Breast epithelium (tissue), 4 donors: ENCODE measurements at places on chromosomes 13 and 19.

GRCh38 chr19:13615890-13616289, 109.6 kb upstream of the CACNA1A start:
- DNase-seq: no peak

- DNase-seq: no peak
Measured at GRCh38 chr19:16146112-16146511, 2.6 kb downstream of the HSH2D start.

GRCh38 chr13:22219709-22220108, 548.8 kb downstream of the FGF9 start:
- DNase-seq: no peak

GRCh38 chr19:58572818-58573657, at the start of gene MZF1:
TSS of gene MZF1 (minus strand) at chr19:58573335. CDS start at chr19:58571389, 1,946 bp downstream.
- DNase-seq: peak; percentile 99

DNA sequence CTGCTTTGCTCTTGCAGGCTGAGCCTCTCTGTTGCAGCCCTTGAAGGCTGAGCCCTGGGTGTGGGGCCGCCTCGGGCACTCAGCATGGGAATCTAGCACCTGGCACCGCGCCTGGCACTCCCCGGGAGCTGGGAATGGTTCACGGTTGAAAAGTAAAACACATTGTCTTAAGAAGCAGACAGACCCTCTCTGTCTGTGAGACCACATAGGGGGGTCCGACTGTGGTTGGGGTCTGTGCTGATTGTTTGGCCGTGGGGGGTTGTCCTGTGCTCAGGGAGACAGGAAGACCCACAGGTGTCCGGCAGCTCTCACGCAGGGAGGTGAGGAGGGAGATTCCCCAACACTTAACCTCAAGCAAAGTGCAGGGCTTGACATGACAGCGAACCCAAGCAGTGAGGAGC, 64.8 kb downstream of the SOX1 start:
- no peak for DNase-seq

DNA sequence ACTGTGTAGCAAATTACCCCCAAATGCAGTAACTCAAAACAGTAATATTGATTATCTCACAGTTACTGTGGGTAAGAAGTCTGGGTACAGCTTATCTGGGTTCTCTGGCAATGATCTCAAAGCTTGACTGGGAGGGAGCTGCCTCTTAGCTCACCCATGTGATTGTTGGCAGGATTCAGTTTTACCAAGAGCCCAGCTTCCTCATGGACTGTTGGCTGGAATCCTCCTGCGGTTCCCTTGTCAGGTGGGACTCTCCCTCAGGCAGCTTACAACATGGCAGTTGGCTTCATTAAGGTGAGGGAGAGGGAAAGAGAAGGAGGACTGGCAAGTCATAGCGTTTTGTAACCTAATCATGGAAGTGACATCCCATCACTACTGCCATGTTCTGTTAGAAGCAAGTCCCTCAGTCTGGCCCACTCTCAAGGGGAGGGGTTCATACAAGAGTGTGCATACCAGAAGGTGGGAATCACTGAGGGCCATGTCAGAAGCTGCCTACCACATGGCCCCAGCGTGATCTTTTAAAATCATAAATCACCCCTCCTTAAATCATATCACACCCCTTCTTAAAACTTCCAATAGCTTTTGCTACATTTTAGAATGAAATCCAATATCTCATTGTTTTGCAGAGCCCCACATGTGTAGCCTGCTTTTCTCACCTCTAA, 108.1 kb downstream of the OLFM4 start:
- peak; percentile 32 for DNase-seq

GRCh38 chr13:99018418-99019180, 40.7 kb upstream of the DOCK9 start:
- no peak for DNase-seq

DNA sequence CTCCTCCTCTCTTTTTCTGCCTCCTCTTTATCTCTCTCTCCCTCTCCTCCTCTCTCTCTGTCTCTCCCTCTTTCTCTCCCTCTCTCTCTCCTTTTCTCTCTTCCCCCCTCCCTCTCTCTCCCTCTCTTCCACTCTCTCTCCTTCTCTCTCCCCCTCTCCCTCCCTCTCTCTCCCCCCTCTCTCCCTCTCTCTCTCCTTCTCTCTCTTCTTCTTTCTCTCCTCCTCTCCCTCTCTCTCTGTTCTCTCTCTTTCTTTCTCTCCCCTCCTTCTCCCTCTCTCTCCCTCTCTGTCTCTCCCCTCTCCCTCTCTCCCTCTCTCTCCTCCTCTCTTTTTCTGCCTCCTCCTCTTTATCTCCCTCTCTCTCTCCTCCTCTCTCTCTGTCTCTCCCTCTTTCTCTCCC, 197.4 kb downstream of the UQCRFS1 start:
- DNase-seq: no peak

GRCh38 chr19:55877211-55877610, 40.9 kb downstream of the NLRP4 start:
- DNase-seq: no peak

DNA sequence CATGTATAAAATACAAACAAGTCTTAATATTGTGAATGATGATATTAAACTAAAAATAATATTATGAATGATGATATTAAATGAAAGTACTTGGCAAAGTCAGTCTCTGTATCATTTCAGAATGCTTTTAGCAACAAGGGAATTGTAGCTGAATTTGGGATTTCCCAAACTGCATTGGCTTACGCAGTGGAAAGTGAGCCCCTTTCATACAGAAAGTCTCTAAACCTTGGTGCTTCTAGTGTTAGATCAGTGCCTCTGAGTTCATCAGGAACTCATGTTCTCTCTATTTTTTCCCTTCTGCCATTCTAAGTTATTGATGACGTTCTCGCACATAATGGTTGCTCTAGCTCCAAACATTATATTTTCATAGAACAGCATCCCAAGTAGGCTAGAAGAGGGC, 300.0 kb downstream of the ITGBL1 start:
- no peak for DNase-seq

- DNase-seq: no peak
Measured at GRCh38 chr13:109938255-109938936, 152.0 kb upstream of the IRS2 start.

GRCh38 chr13:93004919-93005318, 221.7 kb upstream of the GPC6 start:
- no peak for DNase-seq

- DNase-seq: no peak
Measured at GRCh38 chr19:38060331-38060730, 153.3 kb downstream of the SIPA1L3 start.

- DNase-seq: no peak
Measured at GRCh38 chr19:13983213-13983889, 22.8 kb downstream of the RFX1 start.

GRCh38 chr19:7515645-7516151, at the start of gene ZNF358:
TSS of gene ZNF358 (plus strand) at chr19:7516103. CDS start at chr19:7519243, 3,140 bp downstream.
- DNase-seq: no peak

- DNase-seq: no peak
Measured at GRCh38 chr19:36009633-36010379, 1.2 kb upstream of the SYNE4 start.

- DNase-seq: no peak
Measured at GRCh38 chr19:30322641-30323320, 49.4 kb upstream of the ZNF536 start.

DNA sequence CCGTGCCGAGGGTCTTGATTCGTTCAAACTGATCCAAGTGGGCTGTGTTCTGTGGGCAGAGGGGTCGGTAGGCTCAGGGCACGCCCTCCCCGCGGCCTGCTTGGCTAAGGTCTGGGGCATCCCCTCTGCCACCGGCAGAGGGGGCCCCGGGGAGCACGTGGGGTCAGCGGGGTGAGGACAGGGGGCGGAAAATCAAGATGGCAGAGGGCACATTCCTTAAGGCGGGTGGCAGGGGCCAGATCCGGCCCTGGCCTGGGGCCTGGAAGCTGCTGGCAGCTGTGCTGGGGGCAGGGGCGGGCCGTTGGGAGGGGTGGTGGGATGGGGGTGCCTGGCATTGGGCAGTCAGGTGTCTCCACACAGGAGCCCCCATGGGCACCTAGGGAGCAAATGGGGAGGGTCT, 10.7 kb downstream of the PRKACA start:
- no peak for DNase-seq

- no peak for DNase-seq
Measured at GRCh38 chr13:33571618-33572017, 246.3 kb upstream of the RFC3 start.

- DNase-seq: no peak
Measured at GRCh38 chr13:98651744-98652143, 74.8 kb upstream of the STK24 start.

GRCh38 chr19:23971598-23971997, 56.9 kb downstream of the ZNF726 start:
- DNase-seq: no peak

DNA sequence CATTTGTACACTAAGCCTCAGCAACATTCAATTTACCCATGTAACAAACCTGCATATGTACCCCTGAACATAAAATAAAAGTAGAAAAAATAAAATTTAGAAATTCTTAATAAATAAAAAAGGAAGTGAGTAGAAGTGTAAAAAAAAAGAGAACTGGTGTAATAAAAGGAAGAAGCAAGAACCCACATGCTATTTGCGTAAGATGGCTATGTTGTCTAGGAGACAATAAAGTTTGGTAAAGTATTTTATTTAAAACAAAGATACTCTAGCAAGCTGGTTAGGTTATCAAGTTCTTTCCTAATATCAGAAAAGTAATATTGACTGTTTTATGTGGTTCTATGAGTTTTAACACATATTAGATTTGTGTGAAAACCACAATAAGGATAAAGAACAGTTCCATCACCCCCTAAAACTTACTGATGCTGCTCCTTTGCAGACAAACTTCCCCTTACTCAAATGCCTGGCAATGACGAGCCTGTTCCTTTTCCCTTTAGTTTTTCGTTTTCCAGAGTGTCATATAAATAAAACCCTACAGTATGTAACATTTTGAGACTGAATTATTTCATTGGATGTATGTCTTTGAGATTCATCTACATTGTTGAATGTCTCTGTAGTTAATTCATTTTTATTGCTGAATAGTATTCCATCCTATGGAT, 98.9 kb downstream of the TNFSF13B start:
- no peak for DNase-seq

DNA sequence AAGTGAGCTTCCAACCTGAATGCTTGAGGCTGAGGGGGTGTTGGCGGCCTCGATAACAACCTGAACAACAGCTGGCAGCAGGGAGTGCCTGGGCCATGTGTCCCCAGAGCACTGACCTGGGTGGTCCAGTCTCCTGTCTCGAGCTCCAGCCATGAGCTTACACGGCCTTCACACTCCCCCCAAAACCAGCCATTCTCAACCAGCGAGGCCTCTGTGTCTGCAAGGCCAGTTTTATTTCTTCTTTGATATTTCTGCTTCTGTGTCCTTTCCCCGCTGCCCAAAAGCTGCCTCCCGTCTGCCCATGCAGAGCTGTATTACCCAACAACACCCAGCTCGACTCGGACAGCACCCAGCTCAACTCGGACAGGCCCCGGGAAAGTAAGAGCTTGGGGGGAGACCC, 32.5 kb upstream of the TFDP1 start:
- DNase-seq: no peak

- DNase-seq: no peak
Measured at GRCh38 chr13:43493496-43494000, 293.2 kb downstream of the ENOX1 start.

GRCh38 chr13:72565893-72566292, 161.5 kb downstream of the MZT1 start:
- DNase-seq: no peak

- no peak for DNase-seq
Measured at GRCh38 chr19:33071887-33072286, 7.2 kb upstream of the RHPN2 start.

GRCh38 chr19:27779954-27780353, 1433.0 kb downstream of the UQCRFS1 start:
- DNase-seq: no peak

- DNase-seq: peak; percentile 84
Measured at GRCh38 chr19:37506387-37507166, at the start of gene ZNF793. TSS of gene ZNF793 (plus strand) at chr19:37506939. CDS start at chr19:37523440, 16,501 bp downstream.

GRCh38 chr19:49937750-49938381, 8.6 kb upstream of the NUP62 start:
- peak; percentile 72 for DNase-seq

GRCh38 chr13:94325650-94326049, 153.8 kb downstream of the DCT start:
- DNase-seq: no peak

DNA sequence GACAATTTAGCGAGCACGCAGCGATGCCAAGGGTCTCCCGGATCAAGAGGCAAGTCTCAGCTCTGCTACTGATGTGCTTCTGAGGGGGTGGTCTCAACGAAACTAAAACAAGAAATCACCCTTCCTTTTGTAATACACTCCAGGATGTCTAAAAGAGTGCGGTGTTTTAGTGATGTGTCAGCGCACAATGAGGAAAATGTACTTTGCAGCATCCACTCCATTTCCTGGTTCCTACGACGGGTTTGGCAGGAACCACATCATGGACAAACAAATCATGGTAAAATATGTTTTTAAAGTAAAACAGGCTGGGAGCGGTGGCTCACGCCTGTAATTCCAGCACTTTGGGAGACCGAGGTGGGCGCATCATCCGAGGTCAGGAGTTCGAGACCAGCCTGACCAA, 154.0 kb upstream of the TSC22D1 start:
- DNase-seq: no peak

GRCh38 chr13:32650705-32651311, 64.6 kb downstream of the PDS5B start:
- no peak for DNase-seq

- DNase-seq: no peak
Measured at GRCh38 chr13:20001366-20002190, 43.1 kb downstream of the ZMYM2 start.

DNA sequence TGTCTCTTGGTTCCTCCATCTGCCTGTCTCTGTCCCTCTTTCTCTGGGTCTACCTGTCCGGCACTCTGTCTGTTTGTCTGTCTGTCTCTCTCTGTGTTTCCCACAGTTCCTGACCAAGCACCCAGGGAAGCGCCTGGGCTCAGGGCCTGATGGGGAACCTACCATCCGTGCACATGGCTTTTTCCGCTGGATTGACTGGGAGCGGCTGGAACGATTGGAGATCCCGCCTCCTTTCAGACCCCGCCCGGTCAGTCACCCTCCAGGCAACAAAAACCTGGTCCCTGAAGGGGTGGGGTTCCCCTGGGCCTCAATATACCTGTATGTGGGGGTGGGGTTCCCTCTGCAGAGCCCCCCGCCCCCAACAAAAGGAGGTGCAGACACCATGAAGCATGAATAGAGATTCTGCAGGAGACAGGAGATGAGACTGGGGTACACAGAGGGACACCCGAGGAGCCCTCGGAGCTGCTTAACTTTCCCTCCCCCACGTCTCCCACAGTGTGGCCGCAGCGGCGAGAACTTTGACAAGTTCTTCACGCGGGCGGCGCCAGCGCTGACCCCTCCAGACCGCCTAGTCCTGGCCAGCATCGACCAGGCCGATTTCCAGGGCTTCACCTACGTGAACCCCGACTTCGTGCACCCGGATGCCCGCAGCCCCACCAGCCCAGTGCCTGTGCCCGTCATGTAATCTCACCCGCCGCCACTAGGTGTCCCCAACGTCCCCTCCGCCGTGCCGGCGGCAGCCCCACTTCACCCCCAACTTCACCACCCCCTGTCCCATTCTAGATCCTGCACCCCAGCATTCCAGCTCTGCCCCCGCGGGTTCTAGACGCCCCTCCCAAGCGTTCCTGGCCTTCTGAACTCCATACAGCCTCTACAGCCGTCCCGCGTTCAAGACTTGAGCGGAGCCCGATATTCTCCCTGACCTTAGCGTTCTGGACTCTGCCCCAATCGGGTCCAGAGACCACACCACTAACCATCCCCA, 2.6 kb upstream of the CACNG7 start:
- no peak for DNase-seq
